CD4-positive, CD25-positive, alpha-beta regulatory T cell (primary cell): ENCODE measurements at places on chromosomes 3 and 15. TPM values are rescaled to one million over a fixed set of nuclear protein-coding genes. Genes with fewer than 3 reads are reported as not detected.

GRCh38 chr15:75720787-75721479 is 8.3 kb upstream of the CSPG4 start:
- H3K4me1 ChIP-seq, result no peaks in the 10 kb centered on the region
- no peaks in the 10 kb centered on the region for H3K27me3 ChIP-seq
- no peaks in the 10 kb centered on the region for H3K36me3 ChIP-seq
- DNase-seq, result peak; percentile 15
- H3K27ac ChIP-seq, result no peak overlapping the region

GRCh38 chr15:81061490-81062253 is 60.9 kb downstream of the TLNRD1 start:
- H3K36me3 ChIP-seq, result no peaks in the 10 kb centered on the region
- no peak overlapping the region for H3K4me3 ChIP-seq
- H3K4me1 ChIP-seq, result no peaks in the 10 kb centered on the region
- DNase-seq, result no peak

DNA sequence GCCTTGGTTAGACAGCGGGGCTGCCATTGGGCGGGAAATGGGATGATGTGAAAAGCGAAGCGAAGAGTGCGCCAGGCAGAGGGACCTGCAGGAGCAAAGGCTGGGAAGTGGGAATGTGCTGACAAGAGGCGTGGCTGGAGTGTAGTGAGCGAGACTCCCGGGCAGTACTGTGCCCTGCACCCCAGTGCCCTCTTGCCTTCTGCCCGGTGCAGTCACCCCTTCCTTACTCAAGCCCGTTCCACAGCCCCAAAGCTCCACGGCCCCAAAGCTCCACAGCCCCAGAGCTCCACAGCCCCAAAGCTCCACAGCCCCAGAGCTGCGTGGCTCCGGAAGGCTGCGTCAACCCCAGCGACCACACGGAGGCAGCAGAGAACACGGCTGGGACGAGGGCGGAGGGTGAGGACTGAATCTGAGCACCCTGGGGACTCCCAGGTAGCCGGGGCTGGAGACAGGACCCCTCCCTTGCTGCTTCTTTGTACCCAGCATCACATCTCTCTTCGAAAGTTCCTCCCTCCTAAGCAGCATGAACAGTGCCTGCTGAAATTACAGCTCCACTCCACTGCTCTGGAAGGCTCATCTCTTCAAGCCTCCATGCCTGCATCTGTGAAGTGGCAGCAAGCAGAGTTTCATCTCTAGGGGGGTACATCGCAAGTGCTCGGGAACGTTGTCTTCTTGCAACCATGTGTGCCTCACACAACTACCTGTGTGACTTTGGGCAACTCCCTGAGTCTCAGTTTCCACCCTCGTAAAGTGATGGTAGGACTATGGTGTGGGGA is 108.9 kb downstream of the FBLN2 start:
- no peak overlapping the region for H3K27ac ChIP-seq
- no peaks in the 10 kb centered on the region for H3K36me3 ChIP-seq
- peak; percentile 17 for DNase-seq
- no peak overlapping the region for H3K4me3 ChIP-seq
- peaks cover 10% of the 10 kb centered on the region for H3K4me1 ChIP-seq

- no peak for DNase-seq
- H3K36me3 ChIP-seq, result no peaks in the 10 kb centered on the region
- H3K4me1 ChIP-seq, result no peaks in the 10 kb centered on the region
- H3K27ac ChIP-seq, result no peak overlapping the region
- H3K27me3 ChIP-seq, result peaks cover 16% of the 10 kb centered on the region
- no peak overlapping the region for H3K4me3 ChIP-seq
These were observed 106.2 kb upstream of the THBS1 start for GRCh38 chr15:39474657-39475056.

DNA sequence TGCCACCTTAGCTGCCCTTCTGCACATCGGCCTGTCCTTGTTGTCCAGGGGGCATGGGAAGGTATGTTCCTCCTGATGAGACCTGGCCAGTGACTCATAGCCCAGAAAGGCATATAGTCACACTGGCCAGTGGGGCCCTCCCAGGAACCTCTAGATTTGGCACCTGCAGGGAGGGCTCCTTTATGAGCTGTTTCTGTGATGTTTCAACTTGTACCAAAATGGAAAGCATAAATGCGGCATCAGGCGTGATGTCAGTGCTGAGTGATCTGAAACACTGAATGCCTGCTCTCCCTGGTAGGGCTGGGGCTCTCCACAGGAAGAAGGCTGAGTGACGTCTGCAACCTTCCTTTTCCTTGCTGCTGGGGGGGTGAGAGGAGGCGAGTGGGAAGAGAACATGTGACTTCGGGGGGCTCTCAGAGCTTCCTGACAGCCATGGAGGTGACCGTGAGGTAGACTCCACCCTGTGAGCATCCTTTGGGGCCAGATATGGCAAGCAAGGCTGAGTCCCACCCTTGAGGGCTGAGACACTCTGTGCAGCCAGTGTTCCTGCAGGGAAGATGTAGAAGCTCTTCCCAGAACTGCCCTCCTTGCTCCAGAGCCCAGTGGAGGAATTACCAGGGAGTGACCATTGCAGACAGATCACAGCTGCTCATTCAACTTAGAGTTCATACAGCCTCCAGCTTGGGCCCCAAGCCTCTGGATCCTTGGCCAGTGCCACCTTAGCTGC is 37.1 kb upstream of the APEH start:
- H3K4me1 ChIP-seq, result no peaks in the 10 kb centered on the region
- DNase-seq, result no peak
- H3K36me3 ChIP-seq, result no peaks in the 10 kb centered on the region
- no peak overlapping the region for H3K4me3 ChIP-seq
- H3K27me3 ChIP-seq, result no peaks in the 10 kb centered on the region

GRCh38 chr15:40424483-40425115 is 16.2 kb upstream of the BAHD1 start:
- no peaks in the 10 kb centered on the region for H3K36me3 ChIP-seq
- DNase-seq, result no peak
- H3K27ac ChIP-seq, result no peak overlapping the region

DNA sequence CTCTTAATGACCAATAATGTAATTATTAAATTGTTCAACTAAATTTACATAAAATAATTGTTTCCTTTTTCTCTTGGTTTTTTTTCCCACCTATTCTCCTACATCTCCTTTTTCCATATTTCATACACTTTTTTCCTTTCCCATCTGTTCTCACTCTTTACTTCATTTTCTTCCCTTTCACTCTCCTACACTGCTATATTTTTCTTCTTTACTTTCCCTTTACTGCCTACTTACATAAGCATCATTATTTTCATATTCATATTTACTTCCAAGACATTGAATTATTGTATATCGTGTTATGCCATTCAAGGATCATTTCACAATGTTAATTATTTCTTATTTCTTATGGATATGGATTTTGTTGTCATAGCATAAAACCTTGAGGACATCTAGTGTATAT is 1275.6 kb downstream of the NSUN3 start:
- no peak overlapping the region for H3K27ac ChIP-seq
- H3K27me3 ChIP-seq, result no peaks in the 10 kb centered on the region
- no peak overlapping the region for H3K4me3 ChIP-seq
- H3K4me1 ChIP-seq, result no peaks in the 10 kb centered on the region
- no peaks in the 10 kb centered on the region for H3K36me3 ChIP-seq

DNA sequence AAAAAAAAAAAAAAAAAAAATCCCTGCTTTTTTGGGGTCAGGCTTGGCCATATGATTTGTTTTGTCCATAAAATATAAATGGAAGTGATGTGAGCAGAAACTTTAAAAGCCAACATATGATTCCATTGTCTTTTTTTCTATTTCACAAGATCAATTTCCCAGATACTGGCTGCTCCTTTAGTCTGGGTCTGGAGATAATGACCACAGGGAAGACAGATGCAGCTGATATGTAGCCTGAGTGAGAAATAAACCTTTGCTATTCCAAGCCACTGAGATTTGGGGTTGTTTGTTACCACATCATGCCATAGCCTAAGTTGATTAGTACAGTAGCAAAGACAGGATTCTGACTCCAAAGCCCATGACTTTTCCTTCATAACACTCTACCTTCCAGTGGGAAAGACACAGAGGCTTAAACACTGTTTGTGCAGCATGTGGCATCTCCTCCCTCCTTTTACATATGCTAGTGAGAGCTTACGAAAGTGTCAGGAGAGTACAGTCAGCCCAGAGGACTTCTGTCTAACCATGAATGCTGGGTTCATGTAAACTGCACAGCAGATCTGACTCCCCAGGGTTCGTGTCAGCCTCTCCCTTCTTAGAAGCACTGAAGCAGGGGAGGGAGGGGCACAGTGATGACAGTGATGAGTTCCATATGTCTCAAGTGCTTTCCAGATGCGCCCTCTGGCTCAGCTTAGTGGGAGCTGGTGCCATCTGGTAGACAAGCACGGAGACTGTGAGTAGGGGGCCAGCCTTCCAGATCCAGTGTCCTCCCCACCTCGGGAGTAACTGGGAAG is 36.7 kb upstream of the SLC7A14 start:
- DNase-seq, result no peak
- no peaks in the 10 kb centered on the region for H3K4me1 ChIP-seq
- no peak overlapping the region for H3K27ac ChIP-seq

DNA sequence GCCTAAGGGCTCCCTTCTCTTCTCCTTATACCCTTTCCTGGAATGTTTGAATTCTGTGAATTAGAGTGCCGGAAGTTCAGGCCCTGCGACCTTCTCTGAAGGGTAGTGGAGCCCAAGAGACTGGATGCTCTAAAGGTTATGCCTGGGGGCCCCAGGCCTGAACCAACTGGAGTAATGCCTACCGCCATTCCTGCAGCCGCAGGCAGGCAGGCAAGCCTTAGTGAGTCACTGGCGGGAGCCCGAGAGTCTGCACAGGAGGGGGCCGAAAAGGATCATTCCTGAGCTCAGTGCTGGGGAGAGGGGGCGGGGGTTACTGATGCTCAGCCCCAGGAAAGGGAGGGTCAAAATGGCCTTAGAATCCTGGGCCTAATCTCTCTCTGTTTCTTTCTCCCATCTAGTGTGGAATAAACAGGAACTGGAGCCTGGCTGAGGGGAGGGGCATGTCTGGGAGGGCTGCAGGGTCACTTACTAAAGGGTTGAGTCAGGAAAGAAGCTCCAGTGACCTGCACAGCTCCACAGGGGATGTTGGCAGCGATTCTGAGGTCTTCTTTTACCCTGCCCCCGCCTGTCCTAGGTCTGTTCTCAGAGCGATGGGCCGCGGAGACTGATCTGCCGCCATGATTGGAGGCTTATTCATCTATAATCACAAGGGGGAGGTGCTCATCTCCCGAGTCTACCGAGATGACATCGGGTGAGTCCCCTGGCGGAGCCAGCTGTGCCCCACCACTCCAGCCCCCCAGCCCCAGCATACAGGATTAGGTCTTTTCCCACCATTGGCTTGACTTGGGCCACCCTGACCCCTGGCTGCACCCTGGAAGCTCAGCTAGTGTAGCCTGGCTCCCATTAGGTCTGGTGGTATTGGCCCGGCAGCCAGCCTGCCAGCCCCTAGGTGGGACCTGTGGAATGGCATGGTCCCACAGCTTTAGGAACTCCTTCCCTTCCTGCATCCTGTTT is 2.0 kb downstream of the AP2M1 start:
- no peak overlapping the region for H3K27ac ChIP-seq
- DNase-seq, result no peak
- peaks cover 41% of the 10 kb centered on the region for H3K36me3 ChIP-seq
- peaks cover 29% of the 10 kb centered on the region for H3K4me1 ChIP-seq

DNA sequence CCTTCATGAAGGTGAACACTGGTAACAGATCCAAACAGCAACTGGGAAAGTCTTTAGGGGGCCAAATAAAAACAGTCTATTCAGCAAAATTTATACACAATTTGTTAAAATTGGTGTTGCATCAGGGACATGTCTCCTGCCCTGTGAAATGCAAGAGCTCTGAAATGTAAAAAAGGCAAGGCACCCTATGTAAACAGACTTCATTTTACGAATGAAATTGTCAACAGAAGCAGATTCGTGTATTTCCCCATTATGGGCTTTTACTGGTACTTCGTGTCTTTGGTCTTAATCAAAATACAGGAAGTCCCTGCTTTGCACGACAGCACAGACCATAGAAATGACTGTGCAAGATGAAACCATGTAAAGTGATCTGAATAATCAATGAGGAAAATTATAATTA is 127.3 kb upstream of the THBS1 start:
- no peak overlapping the region for H3K27ac ChIP-seq
- H3K4me3 ChIP-seq, result no peak overlapping the region
- no peaks in the 10 kb centered on the region for H3K4me1 ChIP-seq

DNA sequence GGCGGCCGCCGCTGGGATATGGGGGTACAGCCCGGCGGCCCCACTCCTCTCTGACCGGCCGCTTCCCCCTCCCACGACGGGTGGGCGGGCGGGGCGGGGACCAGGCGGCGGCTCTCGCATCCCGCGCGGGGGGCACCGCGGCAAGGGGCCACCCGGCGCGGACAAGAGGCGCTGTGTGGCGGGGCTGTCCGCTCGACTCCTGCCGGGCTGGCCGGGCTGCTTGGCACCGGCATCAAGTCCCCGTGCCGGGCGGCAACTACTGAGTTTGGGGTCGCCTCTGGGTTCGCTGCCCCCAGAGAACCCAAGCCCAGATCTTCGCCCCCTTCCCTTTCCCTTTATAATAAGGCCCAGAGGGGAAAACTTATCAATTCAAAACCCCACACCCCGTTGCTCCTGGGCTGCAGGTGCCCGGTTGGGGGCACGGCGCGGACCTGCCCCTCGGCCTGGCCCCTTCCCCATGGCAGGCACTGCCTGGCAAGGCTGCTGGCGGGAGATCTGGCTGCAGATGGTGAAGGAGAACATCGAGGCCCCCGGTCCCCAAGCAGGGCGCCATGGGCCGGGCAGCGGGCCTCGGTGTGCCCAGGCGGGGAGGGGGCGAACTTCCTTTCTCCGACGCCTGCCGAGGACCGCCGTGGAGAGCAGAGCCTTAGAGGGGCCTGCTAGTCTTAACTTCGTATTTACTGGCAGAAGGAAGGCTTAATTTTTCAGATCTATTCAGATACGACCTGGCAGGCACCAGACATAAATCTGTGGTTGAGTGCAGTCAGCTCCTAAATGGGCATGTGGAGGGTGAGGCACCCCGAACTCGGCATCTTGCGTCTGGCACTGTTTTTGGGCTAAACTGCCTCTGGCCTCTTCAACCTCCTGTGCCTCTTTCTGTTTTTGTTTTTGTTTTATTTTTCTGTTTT is 911 bp downstream of the APBA2 start:
- no peaks in the 10 kb centered on the region for H3K36me3 ChIP-seq
- no peak overlapping the region for H3K27ac ChIP-seq
- peak overlapping the region; percentile 26 for H3K4me3 ChIP-seq
- H3K27me3 ChIP-seq, result peaks cover 3% of the 10 kb centered on the region
- peaks cover 38% of the 10 kb centered on the region for H3K4me1 ChIP-seq

GRCh38 chr15:71280206-71280605 is 164.9 kb downstream of the THSD4 start:
- no peak for DNase-seq
- no peak overlapping the region for H3K4me3 ChIP-seq
- no peaks in the 10 kb centered on the region for H3K27me3 ChIP-seq

GRCh38 chr15:79965846-79966630 is 5.0 kb downstream of the BCL2A1 start:
- H3K4me3 ChIP-seq, result peak overlapping the region; percentile 62
- H3K27ac ChIP-seq, result peak overlapping the region; percentile 69
- no peak for DNase-seq
- no peaks in the 10 kb centered on the region for H3K27me3 ChIP-seq
- peaks cover 41% of the 10 kb centered on the region for H3K4me1 ChIP-seq

- H3K27ac ChIP-seq, result no peak overlapping the region
- H3K4me1 ChIP-seq, result no peaks in the 10 kb centered on the region
- H3K36me3 ChIP-seq, result no peaks in the 10 kb centered on the region
- H3K4me3 ChIP-seq, result no peak overlapping the region
- DNase-seq, result no peak
These were observed 115.7 kb downstream of the TMEM266 start for GRCh38 chr15:76175442-76175841.

POPDC2 gene
- total RNA-seq, result 5.5 TPM

SLC22A13 gene
- 0.76 TPM for total RNA-seq

RFTN1 gene
- 110 TPM for total RNA-seq

ACKR2 gene
- total RNA-seq, result not detected

MAP6D1 gene
- 1.9 TPM for total RNA-seq

TRH gene
- total RNA-seq, result not detected

NPRL2 gene
- 30.1 TPM for total RNA-seq

CMTM8 gene
- total RNA-seq, result 6.0 TPM
